Activated T-cell treated with anti-CD3 and anti-CD28 coated beads for 1 hour (primary cell): ENCODE measurements at places on chromosomes 4 and X.

DNA sequence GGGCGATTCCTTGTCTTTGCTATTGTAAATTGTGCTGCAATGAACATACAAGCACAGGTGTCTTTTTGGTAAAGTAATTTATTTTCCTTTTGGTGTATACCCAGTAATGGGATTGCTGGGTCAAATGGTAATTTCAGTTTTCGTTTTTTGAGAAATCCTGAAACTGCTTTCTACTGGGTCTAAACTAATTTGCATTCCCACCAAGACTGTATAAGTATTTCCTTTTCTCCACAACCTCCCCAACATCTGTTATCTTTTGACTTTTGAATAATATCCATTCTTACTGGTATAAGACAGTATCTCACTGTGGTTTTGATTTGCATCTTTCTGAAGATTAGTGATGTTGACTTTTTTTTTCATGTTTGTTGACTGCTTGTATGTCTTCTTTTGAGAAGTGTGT, 2506.0 kb downstream of the PCDH7 start:
- DNase-seq, result no peak

DNA sequence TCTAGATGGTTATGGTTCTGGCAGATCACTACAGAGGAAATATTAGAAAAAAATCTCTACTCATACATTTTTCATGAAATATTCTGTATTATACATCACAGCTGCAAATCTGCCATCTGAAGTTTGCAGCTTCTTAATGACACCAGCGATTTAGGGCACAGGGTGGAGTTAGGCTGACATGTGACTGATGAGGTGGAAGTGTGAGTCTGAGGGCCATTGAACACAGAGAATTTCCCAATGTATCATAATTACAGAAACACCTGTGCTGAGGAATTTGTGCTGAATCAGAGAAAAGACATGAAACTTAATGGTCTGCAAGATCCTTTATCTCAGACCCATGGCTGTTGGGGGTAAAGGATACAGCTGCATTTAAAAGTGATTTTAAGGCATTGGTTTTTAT, 2025.6 kb upstream of the AGA start:
- no peak for DNase-seq

GRCh38 chrX:134461437-134461836, 1.5 kb downstream of the HPRT1 start:
- DNase-seq, result no peak

DNA sequence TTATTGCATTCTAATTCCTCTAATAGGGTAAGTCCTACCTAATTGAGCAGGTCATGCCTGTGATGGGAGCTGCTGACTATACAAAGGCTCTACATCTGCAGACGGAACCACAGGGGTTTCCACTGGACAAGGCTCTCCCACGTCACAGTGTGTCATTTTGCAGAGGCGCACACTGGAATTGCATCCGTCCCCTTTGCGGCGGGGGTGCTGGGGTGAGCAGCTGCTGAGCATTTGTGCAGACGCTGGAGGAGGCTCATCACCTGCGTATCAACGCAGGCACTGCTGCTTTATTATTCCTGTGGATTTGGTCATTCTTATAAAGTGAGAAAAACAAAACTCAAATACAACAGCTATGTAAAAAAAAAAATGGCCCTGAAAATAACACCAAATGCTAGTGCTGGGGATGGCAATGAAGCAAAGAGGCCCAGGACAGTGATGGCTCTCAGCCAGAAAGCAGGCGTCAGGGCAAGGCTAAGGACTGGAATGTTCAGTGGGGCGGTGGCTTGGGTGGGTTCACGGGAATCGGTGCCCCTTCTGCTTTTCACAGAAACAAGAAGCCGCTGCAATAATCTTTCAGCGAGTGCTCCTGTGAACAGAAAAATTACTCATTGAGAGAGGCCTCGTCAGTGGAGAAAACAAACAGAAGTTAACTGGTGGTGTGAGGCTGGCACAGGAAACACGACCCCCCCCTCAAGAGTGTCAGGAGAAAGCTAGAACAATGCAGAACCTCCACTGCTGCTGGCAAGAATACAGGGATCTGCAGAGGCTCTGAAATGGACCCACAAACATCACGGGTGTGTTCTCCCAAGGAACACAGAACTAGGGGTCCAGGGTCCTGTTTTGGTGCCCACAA, 67.8 kb downstream of the GATB start:
- no peak for DNase-seq

GRCh38 chrX:47507153-47507867, 24.3 kb upstream of the ZNF41 start:
- no peak for DNase-seq

DNA sequence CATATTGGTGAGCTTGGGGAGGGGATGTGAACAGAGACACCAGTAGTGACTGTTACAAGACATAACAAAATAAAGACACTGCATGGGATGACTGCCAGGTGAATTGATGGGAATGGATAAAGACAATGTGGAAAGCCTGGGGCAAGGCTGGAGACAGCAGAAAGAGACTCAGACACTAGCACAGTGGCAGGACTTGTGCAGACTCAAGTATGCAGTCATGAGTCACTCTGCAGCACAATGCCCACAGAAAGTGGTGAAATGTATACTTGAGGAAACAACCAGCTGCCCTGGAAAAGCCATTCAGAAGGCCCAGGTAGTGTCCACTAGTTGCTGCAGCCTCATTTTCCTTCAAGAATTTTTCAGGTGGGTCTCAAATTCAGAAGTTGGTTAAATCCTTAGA, 452.3 kb downstream of the MID1IP1 start:
- no peak for DNase-seq

- DNase-seq, result no peak
These were observed 1.1 kb downstream of the PLXNA3 start for GRCh38 chrX:154458954-154459778.

DNA sequence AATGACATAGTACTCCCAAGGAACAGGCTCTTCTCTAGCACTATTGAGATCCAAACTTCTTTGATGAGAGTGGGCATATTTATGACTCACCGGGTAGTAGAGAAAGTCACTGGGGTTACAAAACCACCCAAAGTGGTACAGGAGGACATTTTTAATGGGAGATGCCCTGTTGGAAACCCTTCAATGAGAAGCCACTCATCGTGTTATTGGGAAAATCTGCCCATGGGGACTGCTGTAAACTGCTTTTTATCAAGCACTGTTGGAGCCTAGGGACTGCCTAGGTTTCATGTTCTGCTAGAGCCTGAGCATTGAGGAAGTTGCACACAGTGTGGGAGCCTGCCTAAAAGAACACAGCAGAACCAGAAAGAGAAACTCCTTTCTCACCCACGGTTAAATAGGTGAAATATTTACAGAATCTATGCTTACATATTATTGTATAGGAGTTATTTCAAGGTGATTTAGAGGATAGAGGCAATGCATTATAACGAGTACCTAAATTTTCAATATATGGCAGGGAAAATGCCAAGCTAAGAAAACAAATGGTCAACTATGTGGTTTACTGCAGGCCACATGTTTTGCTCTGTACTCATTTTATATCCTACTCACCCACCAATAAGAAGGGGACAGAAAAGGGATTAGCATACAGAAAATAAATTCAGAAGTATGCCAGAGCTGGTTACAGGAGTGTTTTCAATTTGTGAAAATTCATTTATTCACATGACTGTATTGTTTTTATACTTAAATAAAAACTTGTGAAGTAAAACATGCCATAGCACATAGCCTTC, 559.1 kb downstream of the FSTL5 start:
- DNase-seq, result no peak

DNA sequence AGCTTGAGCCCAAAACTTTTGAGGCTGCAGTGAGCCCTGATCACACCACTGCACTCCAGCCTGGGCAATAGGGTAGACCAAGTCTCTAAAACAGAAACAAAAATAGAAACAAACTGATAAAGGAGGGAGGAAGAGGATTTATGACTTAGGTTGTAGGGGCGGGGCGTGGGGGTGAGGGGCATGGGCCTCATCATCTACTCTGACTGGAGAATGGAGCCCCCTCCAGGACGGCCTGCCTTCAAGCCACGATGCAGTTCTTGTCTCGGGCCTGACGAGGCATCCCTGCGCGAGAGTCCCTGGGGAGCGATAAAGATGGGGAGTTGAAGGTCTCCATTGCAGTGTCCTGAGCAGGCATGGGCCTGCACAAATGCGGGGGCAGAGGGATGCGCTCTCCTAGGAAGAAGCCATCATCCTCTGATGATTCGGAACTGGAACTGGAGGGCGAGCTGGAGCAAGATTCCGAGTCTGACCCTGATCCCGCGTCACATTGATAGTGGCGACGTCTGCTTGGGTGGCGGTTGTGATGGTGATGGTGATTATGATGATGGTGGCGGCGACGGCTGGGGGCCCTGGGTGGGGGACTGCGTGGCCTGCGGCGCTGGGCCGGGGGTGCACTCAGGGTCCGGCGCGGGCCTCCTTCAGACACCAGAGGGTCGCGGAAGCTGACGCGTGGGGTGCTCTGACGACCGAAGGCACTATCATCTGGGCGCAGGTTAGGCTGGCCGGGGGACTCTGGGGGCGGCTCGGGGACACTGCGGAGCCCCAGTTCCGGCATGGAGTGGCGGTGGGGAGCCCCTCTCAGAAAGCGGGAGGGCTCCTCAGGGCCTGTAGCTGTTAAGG, 4.0 kb downstream of the PLP2 start:
- DNase-seq, result no peak

DNA sequence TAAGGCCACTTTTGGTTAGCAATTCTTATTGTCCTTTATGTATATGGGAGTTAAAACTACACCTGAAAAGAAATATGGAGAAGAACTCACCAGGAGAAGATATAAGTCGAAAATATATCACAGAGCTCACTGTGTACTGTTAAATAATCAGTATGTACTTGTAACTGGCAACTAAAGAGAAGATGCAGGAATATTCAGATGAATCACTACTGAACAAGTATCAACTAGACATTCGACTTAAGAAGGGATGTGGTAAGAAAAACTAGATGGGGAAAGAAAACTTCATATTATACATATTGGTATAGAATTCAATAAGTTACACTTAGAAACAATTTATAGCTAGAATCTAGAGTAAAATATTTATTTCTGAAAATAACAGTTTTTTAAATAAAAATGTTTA, 230.0 kb downstream of the CAMK2D start:
- DNase-seq, result no peak

GRCh38 chr4:38149997-38150671, 189.9 kb downstream of the PTTG2 start:
- no peak for DNase-seq

GRCh38 chrX:41001327-41001726, 83.9 kb upstream of the USP9X start:
- no peak for DNase-seq

DNA sequence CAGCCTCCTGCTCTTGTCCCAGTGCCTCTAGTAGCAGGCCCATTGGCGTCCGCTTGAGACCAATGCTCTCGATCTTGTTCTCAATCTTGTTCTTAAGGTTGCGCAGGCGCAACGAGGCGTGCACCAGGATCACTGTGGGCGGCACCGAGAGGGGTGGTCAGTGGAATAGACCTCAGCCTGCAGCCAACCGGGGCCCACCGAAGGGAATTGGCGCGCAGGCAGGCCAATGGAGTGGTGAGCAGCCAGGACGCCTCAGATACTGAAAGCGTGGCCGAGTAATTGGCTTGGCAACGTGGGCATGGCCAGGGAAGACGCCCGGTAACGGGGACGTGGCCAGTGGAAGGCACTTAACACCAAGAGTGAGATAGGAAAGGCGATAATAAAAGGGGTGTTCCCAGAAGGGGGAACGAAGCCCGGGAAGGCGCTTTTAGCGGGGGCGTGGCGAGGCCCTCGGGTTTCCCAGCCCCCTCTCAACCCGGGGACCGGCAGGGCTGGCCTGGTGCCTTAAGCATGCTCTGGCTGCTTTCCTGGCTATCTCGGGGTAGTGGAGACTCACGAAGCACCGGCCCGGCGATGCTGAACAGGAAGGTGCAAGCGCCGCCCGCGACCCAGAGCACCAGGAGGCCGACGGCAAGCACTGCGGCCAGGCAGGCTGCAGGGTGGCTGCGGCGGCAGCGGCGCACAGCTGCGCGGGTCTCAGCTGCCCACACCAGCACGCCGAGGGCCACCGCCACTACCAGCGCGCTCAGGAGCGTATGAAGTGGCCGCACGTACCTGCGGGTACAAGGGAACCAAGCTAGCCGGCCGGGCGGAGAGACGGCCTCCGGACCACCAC, 1.7 kb downstream of the PRAF2 start:
- DNase-seq, result no peak

- DNase-seq, result no peak
These were observed 21.1 kb upstream of the LUZP4 start for GRCh38 chrX:115268421-115268820.
